Heart right ventricle (tissue), 16 donors: ENCODE measurements at places on chromosomes 6 and 20. TPM values are rescaled to one million over a fixed set of nuclear protein-coding genes. Genes with fewer than 3 reads are reported as not detected.

DNA sequence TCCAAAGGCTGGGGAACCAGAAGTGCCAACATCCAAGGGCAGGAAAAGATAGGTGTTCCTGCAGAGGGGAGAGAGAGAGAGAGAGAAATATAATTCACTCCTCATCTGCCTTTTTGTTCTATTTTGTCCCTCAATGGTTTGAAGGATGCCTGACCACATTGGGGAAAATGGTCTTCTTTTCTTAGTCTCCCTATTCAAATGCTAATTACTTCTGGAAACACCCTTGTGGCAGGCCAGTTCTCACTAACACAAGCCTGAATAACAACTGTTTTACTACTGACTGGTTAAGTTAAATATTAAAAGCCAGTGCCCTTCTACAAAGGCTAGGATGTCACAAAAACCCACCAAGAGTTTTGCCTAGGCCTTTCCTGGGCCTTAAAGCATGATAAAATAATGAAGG, 425.4 kb upstream of the HTR1E start:
- no peak for DNase-seq

DNA sequence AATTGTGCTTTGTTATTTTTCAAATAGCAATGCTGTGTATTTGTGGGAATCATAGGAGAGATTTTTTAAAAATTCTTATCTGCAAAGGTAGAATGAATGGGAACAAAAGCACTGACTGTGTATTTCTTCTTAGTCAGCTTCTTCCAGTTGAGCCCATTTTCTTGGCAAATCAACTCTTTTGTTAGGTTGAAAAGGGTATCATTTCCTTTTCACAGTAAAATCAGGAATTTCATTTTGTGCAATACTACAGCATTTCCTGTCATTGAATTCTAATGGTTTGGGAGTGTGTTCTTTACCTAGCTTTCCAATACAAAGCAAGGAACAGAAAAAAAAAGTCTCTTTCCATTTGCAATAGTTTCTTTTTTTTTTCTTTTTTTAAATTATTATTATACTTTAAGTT, 19.0 kb upstream of the EXOC2 start:
- no peak for DNase-seq

GRCh38 chr20:8664778-8665177, 404.1 kb upstream of the PLCB4 start:
- no peak for DNase-seq

Gene UBR2
- 34.8 TPM for total RNA-seq

Gene FAM209B
- not detected for total RNA-seq

GRCh38 chr6:108029226-108029921, 45.2 kb downstream of the OSTM1 start:
- no peak for DNase-seq

- no peak for DNase-seq
Observed at GRCh38 chr6:156954191-156954590, 177.0 kb downstream of the ARID1B start.

Gene CENPB
- 69.1 TPM for total RNA-seq

Gene SMOC2
- total RNA-seq: 10.6 TPM

GRCh38 chr6:31267651-31268368, 4.1 kb downstream of the HLA-C start:
- no peak for DNase-seq

- DNase-seq: no peak
Observed at GRCh38 chr6:163457637-163458561, 43.4 kb downstream of the QKI start.

DNA sequence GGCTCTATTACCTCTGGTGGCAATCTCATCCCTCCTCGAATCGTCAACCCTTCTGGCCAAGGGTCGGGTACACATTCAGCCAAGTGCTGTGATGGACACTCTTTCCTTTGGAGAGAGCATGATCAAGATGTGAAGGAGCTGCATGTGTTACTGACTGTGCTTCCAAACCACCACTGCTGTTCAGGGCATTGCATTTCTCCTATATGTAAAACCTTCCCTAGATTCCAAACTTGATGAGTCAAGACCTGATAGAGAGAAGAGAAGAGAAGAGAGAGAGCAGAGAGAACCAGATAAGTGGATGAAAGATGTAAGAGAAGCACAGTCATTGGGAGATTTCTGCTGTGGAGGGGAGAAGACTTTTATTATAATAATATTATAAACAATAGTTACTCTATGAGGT, 162.2 kb downstream of the KCNQ5 start:
- DNase-seq: no peak

GRCh38 chr20:11780765-11781369, 136.8 kb upstream of the BTBD3 start:
- no peak for DNase-seq

Gene TRAPPC3L
- not detected for total RNA-seq

DNA sequence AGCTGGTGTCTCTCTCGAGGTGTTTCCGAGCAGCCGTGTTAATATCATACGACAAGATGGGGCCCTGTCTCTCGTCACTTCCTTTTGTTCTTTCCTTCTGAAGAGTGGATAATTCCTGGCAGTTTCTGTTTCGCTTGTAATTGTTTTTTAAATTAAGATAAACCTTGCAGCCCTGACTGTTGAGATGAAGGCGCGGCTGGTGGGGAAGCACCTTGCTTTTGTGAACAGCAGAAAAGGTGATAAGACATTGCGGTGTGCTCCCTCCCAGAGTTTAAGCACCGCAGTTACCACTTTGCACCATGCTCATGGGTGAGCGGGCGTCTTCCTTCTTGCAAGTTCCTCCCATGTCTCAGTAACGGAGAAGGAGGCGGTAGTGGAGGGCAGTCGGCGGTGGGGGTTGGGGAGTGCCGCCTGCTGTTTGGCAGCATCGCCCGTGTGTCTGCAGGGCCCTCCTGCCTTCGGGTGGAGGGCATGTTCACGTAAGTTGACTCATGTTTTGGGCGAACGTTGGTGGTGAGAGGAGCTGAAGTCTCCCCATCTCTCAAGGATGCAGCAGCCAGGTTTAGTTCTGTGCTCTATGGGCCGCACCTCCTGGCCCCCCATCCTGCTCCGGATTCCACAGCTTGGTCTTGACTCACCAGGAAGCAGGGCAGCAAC, 345.9 kb downstream of the TAF4 start:
- DNase-seq: no peak

Gene ARHGAP40
- not detected for total RNA-seq

DNA sequence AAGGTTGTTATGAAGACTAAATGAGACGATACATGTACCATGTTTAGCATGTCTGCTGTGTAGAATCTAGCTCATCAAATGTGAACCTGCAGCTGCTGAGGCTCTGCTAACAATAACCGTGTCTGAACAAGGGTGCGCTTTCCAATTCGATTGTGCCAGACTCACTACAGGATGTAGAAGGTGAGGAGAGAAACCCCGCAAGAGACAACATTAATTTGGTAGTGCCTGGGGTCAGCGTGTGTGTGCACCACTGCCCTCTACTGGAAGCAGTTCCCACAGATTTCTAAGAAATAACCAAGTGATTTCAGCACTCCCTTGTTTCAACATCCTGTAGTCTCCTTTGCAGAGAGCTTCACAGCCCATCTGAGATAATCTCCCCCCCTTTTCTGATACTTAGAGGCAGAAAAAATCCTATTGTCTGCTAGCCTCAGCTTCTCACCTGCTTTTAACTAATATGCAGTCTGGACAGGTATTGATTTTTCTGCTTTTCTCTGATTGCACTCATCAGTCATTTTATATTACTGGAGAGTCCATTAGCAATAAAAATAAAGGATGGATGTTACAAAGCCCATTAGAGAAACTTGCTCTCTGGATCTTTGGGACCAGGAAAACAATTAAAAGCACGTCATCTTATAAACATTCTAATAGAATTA, 96.7 kb upstream of the BACH2 start:
- no peak for DNase-seq

- no peak for DNase-seq
Observed at GRCh38 chr6:166489301-166490155, 97.0 kb downstream of the RAMACL start.

Gene TUBB2B
- total RNA-seq: 0.45 TPM

Gene C6orf15
- total RNA-seq: not detected

DNA sequence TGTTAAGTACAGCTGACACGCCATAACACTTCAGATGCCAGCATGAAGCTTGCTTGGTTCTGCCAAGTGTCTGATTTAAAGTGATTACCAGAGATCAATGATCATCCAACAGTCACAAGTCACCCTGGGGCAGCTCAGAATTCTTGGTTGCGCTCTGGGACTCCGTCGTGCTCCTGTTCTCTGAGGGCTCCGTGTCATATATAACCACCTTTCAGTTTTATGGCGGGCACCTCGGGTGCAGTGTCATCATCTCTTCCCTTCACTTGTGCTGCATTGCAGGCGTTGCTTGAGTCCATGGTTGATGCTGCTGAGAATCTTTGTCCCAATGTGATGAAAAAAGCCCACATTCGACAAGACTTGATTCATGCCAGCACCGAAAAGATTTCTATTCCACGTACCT, 101.4 kb upstream of the SCGN start:
- DNase-seq: no peak

- DNase-seq: no peak
Observed at GRCh38 chr6:31663126-31663960, 1.5 kb downstream of the GPANK1 start.

Gene DAAM2
- total RNA-seq: 16.5 TPM

Gene PLN
- total RNA-seq: 1,787 TPM

GRCh38 chr6:31112478-31112877, at the start of gene C6orf15:
TSS of gene C6orf15 (minus strand) at chr6:31112575. CDS start at chr6:31112555, 20 bp downstream.
- no peak for DNase-seq

GRCh38 chr6:15907914-15908518, 220.9 kb upstream of the MYLIP start:
- DNase-seq: no peak

DNA sequence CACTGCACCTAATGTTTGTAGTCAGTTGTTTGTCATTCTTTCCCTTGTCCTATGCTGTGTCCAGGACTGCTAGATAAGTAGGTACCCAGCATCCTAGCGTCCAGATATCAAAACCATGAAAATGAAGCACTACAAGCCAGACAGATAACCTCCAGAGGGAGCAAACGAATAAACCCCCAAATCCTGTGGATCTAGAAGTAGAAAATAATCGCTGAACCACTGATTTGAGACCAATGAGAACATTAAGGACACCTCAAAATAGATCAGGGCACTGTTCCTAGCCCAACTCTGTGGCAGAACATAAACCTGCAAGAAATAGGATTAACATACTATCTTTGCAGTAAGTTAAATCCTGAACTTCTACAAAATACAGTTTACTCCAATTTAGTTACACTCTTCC, 1.1 kb upstream of the KLHL32 start:
- no peak for DNase-seq

Gene DACT2
- total RNA-seq: 0.09 TPM

- no peak for DNase-seq
Observed at GRCh38 chr6:79231101-79231500, 3.4 kb downstream of the HMGN3 start.

DNA sequence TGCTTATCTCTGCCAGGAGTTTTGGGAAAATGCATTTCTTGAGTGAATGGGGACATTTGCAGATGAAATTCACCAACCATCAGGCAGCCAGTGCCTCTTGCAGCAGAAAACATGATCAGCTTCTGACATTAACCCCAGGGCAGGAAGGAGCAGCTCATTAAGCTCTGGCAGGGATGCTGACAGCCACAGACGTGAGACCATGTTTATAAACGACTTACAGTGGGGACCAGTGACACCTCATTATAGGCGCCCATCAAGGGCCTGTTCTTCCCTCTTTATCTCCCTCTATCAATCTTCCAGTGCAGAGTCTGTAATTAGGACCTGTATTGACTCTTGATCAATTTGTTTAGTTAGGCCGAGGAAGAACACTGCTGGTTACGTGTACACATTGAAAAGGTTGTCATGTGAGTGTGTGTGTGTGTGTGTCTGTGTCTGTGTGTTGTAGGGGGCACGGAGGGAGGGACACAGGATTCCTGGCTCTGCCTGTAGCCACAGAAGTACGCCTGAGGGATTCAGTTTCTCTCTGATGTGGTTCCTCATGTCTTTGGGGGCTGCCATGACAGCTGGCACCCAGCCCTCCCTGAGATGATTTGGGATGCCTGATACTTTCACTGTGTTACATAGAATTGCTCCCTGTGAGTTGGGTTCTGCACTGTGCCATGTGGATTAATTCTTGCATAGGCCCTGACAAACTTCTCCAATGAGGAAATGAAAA, 428.4 kb upstream of the CHD6 start:
- DNase-seq: no peak

GRCh38 chr20:47117773-47118172, 223.1 kb downstream of the EYA2 start:
- DNase-seq: no peak

Gene ABHD16B
- not detected for total RNA-seq

Gene NINL
- total RNA-seq: 2.6 TPM

Gene HLA-DRB1
- 112 TPM for total RNA-seq

Gene AVP
- total RNA-seq: not detected

DNA sequence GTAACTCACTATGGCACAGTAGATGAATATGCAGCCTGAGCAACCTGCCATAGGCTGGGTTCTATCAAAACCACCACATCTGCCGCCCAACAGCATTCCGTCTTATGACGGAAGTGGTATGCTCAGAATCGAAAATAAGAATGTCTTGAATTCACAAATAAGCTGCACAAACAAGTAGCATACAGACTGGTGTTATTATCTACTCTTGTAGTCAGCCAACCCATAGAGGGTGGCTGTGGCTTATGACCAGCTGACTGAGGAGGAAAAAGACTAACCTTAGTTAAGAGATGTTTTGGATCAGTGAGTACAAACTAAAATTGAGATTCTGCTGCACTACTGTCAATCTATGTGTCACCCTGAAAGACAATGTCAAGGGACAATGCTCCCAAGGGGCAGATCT, 1255.1 kb upstream of the EYS start:
- DNase-seq: no peak

DNA sequence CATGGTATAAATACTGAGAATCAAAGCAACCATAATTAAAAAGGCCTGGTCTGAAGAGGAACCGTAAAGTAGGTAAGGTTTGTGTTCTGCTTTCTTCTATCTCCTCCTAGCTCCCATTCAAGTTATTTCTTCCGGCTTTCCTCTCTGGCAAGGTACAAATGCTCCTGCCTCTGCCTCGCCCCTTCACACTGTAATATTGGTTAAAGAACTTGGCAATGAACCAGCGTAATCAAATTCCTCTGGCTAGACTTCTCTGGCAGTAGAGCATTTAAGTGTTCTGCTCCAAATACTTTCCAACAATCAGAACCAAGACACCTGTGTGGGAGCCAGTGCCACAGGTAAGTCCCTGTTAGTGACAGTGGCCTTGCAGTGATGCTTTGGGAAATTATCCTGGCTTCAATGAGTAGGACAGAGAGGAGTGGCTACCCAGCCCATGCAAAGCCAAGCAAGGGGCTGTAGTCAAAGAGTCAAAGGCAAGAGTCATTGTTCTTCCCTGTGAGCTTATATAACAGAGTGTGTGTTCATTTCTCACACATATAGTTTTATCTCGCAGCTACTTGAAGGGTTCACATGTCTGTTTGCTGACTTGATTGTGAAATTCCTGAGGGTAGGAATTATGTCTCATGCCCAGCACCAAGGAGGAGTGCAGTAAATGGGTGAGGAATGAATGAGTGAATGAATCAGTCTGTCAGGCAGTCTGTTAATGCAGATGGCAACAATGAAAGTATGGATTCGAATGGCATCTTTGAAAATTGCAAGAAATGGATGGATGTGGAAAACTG, 329.3 kb downstream of the NRN1 start:
- DNase-seq: no peak

GRCh38 chr6:122809001-122809400, 19.9 kb downstream of the SMPDL3A start:
- DNase-seq: no peak

GRCh38 chr20:36384022-36384619, 78.0 kb downstream of the DLGAP4 start:
- no peak for DNase-seq

- DNase-seq: no peak
Observed at GRCh38 chr6:79710127-79710526, 79.0 kb downstream of the SH3BGRL2 start.

Gene ZNF831
- 0.02 TPM for total RNA-seq

- DNase-seq: no peak
Observed at GRCh38 chr6:47135772-47136171, 93.6 kb upstream of the ADGRF1 start.

Gene STMN3
- 3.1 TPM for total RNA-seq
